ENCODE measurements at places on chromosomes 13 and 19.

DNA sequence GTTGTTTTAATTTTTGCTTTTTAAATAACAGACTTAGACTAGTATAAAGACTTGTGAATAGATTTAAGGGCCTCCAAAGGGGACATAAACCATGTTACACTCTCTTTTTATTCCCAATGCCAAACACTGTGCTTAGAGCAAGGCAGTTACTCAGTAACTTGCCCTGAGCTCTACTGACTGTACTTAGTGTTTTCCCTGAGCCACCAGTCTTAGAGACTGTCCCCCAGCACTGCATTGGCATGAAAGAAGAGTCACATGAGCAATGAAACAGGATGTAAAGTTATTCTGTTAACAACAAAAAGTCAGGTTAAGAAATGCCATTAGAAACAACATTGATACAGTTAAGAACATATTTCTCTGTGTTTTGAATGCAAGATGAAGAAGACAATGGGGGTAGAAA, 187.9 kb downstream of the TBC1D4 start:
- no peak for DNase-seq

- no peak for DNase-seq
These were observed 1.1 kb upstream of the NFIC start for GRCh38 chr19:3365093-3365835.

- DNase-seq, result no peak
These were observed 41.6 kb downstream of the NDFIP2 start for GRCh38 chr13:79522583-79522982.

GRCh38 chr19:37334179-37335071, 36.5 kb upstream of the ZNF527 start:
- DNase-seq, result peak; percentile 81

DNA sequence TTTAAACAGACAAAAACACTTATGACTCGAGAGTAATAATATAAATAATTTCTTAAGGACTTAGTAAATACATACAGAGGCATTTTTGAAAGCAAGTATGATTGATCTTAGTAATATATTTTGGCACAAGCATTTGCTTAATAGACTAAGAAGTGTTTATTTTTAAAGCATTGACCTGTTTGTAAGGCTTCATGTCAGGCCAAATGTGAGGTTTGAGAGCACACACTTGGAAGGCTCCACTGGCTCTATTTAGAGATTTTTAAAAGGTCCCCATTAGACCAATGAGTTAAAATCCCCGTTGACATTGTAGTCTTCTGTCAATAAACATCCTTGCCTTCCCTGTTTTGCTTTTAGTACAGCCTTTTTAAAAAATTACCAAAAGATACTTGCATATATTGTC, 50.4 kb downstream of the ATP8A2 start:
- DNase-seq, result no peak
